Camera-type eye (tissue), 1 donor: ENCODE measurements at places on chromosomes 16 and 17. TPM values are rescaled to one million over a fixed set of nuclear protein-coding genes. Genes with fewer than 3 reads are reported as not detected.

The OTOA gene
- 0.22 TPM for total RNA-seq

The KRT38 gene
- not detected for total RNA-seq

The BCAR1 gene
- total RNA-seq = 56.5 TPM

The IL17C gene
- not detected for total RNA-seq

The NPTX1 gene
- total RNA-seq = 12.9 TPM

The DPEP3 gene
- total RNA-seq = not detected

The SLC38A8 gene
- 6.6 TPM for total RNA-seq

The CNTD1 gene
- total RNA-seq = not detected

The HIGD1B gene
- total RNA-seq = not detected

The EVPLL gene
- 0.33 TPM for total RNA-seq

The DNAH2 gene
- total RNA-seq = 0.60 TPM

The FGF11 gene
- 7.1 TPM for total RNA-seq

The TRPV3 gene
- 0.55 TPM for total RNA-seq

The CCDC154 gene
- total RNA-seq = 0.49 TPM

The TMED6 gene
- total RNA-seq = not detected

The ABCA6 gene
- total RNA-seq = 29.4 TPM

The TP53TG3B gene
- not detected for total RNA-seq

The GGA3 gene
- total RNA-seq = 19.6 TPM

The PDK2 gene
- 22.0 TPM for total RNA-seq

The ZNF785 gene
- total RNA-seq = 30.5 TPM

The SLFN12 gene
- total RNA-seq = 11.5 TPM

The KIF19 gene
- 18.6 TPM for total RNA-seq

The TMIGD1 gene
- not detected for total RNA-seq

The HERPUD1 gene
- total RNA-seq = 119 TPM

The MLKL gene
- total RNA-seq = 5.1 TPM

The KRT39 gene
- total RNA-seq = 0.44 TPM
